ENCODE measurements at places on chromosomes 12 and 14. TPM values are rescaled to one million over a fixed set of nuclear protein-coding genes. Genes with fewer than 3 reads are reported as not detected.

Gene FGFR1OP2
- 71.6 TPM for total RNA-seq

Gene CGRRF1
- total RNA-seq, result 15.0 TPM

Gene PRIMA1
- total RNA-seq, result not detected

Gene ASCL1
- total RNA-seq, result not detected

Gene ADAM21
- 1.5 TPM for total RNA-seq

Gene MYO1H
- not detected for total RNA-seq

Gene P3H3
- 124 TPM for total RNA-seq

Gene HOXC9
- not detected for total RNA-seq

Gene KRT4
- total RNA-seq, result not detected

Gene MLEC
- total RNA-seq, result 193 TPM

Gene UTP20
- total RNA-seq, result 11.8 TPM

Gene DPPA3
- not detected for total RNA-seq

Gene CISTR
- not detected for total RNA-seq

Gene SLC2A13
- 26.6 TPM for total RNA-seq

Gene KLHL33
- total RNA-seq, result 0.28 TPM

Gene FITM1
- total RNA-seq, result not detected

Gene FIGNL2
- 0.28 TPM for total RNA-seq

Gene YAF2
- total RNA-seq, result 11.3 TPM

Gene SSTR1
- total RNA-seq, result 0.77 TPM

Gene FOXN4
- total RNA-seq, result not detected

Gene COQ10A
- total RNA-seq, result 5.9 TPM

Gene ACOT6
- not detected for total RNA-seq

Gene TAS2R20
- 1.2 TPM for total RNA-seq

Gene STAC3
- 1.1 TPM for total RNA-seq

Gene PPP1CC
- 65.1 TPM for total RNA-seq

Gene IRAK3
- total RNA-seq, result 3.5 TPM

Gene TC2N
- 0.56 TPM for total RNA-seq

Gene REM2
- total RNA-seq, result not detected

Gene FGF6
- not detected for total RNA-seq

Gene TMED8
- total RNA-seq, result 15.3 TPM

Gene OR4E2
- not detected for total RNA-seq

Gene KLHL28
- 13.8 TPM for total RNA-seq

Gene FUT8
- 164 TPM for total RNA-seq

Gene TAS2R30
- 4.2 TPM for total RNA-seq

Gene WDR20
- 13.8 TPM for total RNA-seq

Gene SDR9C7
- not detected for total RNA-seq

Gene KCNMB4
- total RNA-seq, result 5.1 TPM

Gene COX8C
- total RNA-seq, result not detected

Gene KLRC4
- total RNA-seq, result not detected

Gene LHX5
- not detected for total RNA-seq

Gene LBHD2
- not detected for total RNA-seq

Gene DLK1
- not detected for total RNA-seq

Gene AICDA
- total RNA-seq, result not detected

Gene DENR
- total RNA-seq, result 29.9 TPM

Gene BCL7A
- 7.0 TPM for total RNA-seq

Gene PRH2
- not detected for total RNA-seq

Gene KIF5A
- 0.28 TPM for total RNA-seq

Gene SLC2A3
- total RNA-seq, result 256 TPM

Gene CPNE8
- 17.3 TPM for total RNA-seq

All from regular cardiac myocyte (primary cell).